ENCODE measurements at places on chromosomes 3 and 15.
A peak's percentile ranks its signal among the peaks of the same experiment; 100 is the strongest.

DNA sequence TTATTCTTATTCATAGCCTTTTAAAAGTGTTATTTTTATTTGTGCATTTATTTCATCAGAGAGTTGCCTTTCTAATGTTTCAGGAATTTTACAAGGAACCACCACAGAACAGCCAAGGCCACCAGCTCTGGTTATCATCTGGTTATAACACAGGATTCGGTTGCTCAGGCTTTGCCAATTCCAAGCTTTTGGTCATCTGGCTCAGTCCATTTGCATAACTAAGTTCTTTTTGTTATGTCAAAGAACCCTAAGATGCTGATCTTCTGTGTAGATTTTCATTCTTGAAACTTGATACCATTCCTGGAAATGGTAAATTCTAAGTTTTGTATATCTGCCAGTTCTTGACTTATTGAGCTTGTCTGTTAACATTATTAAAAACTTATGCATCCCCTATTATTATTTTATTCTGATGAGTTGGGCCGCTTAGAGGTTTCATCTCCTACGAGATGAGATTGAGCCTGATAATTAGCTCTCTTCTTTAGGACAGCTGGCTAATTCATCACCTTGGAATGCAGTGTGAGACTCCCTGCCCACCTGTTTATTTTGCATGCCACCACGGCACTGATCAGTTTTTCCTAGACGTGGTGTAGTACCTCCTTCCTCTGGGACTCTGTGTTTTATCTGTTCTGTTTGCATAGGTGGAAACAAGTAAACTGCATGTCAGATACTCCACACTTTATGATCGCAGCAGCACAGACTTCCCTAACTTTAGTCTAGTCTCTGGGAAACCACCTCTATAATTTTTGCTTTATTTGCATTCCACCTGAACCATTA lies 264.8 kb downstream of the SLCO3A1 start:
- no peak for DNase-seq

DNA sequence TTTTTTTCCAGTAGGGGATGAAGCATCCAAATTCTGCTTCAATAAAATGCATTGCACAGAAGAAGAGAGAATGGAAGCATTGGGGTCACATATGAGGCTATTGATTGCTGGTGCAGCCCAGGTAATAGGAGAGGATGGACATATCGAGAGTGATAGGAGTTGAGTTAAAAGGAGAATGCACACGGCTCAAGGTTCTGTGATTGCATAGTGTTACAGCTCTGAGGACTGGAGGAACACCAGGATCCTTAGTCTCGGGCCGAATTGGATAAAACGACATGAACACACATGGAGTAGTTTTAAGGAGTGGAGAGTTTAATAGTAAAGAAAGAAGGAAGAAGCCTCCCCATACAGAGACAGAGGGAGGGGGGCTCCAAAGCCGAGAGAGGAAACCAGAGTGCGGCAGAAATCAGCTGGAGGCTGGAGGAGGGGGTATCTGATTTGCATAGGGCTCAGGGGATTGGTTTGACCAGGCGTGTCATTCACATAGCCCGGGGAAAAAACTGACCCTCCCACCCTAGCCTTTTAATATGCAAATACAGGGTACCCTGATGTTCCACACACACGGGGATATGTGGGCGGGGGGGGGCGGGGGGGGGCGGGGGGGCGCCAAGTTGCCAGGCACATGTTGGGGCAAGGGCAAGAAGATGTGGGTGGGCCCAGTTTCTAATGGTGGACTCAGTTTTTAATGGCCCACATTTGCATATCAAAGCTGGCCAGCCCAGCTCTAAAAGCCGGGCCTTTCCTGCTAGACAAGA lies 156.9 kb downstream of the AGBL1 start:
- DNase-seq, result no peak

GRCh38 chr3:69081583-69082262 lies 1.6 kb upstream of the UBA3 start:
- DNase-seq, result peak; percentile 60

- no peak for DNase-seq
Measured at GRCh38 chr15:69194025-69194827, 33.8 kb downstream of the GLCE start.

- peak; percentile 38 for DNase-seq
Measured at GRCh38 chr3:169748670-169749069, 16.2 kb downstream of the TERC start.

- no peak for DNase-seq
Measured at GRCh38 chr15:95410757-95411156, 919.7 kb upstream of the NR2F2 start.

DNA sequence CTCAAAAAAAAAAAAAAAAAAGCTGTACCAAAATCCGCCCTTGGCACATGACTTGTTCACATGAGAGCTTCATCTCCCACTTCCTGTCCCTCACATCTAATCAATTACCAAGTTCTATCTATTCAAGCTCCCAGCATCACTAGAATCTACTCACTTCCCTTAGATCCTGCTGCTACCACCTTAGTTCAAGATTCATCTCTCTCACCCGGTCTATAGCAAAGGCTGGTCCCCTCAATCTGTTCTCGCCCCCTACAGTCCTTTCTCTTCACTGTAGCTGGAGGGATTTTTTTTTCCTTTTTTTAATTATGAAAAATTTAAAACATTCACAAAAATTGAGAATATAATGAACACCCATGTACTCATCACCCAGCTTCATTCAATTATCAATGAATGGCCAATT lies 16.7 kb upstream of the GPR160 start:
- DNase-seq, result no peak

DNA sequence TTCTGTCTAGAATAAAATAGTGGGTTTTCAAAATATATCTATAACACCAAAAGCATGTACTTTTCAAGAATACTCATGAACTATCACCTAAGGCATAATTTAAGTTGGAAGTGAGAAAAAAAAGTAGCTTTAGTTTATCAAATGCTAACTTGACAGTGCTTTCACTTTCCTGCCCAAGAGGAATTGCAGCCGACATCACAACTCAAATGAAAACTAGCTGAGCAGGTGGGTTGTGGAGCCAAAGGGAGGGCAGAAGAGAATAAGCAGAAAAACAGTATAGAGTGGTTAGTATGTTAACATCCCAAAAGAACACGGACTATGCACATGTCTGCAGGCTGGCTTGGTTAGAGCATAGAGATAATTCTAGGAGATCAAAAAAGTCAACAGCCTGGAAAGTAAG lies 120.9 kb downstream of the NEDD4 start:
- DNase-seq, result no peak

DNA sequence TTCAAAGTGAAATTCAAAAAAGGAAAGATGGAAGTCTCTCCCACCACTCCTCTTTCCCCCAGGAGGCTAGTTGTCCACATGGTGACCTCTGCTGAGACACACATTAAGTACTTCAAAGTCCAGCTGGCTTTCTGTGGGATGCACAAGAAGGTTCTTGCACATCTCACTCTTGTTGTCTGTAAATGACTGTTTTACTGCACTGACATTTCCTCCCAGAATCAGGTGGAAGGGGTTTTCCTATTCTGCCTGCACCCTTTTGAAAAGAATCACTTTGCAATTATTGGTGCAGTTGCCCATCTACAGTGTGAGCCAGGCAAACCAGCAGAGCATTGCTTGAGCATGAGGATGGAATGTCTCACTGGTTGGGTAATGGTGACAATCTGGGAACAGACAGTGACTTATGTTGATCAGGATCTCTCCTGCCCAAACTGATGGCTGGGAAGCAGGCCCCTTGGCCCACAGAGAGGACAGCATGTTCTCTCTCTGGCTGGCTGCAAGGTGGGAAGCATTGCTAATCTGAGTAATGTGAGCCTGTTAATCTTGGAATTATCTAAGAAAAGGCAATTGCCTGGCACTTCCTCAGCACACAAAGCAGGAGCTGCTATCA lies 347.7 kb upstream of the SATB1 start:
- no peak for DNase-seq

DNA sequence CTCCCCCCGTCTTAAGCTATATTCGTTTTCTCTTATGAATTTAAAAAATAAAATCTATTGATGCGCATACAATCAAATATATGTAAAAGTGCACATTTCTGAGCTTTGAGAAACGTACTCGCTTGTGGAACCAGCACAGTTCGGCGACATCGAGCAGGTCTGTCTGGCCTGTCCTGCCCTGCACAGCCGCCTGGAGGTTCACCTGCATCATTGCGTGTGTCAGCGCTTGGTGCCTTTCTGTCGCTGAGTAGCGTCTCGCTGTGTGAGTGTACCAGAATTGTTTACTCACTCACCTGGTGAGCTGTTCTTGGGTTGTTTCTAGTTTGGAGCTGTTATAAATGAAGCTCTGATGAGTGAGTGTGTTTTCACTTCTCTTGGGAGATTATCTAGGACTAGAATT lies 104.0 kb downstream of the VGLL4 start:
- DNase-seq, result no peak

DNA sequence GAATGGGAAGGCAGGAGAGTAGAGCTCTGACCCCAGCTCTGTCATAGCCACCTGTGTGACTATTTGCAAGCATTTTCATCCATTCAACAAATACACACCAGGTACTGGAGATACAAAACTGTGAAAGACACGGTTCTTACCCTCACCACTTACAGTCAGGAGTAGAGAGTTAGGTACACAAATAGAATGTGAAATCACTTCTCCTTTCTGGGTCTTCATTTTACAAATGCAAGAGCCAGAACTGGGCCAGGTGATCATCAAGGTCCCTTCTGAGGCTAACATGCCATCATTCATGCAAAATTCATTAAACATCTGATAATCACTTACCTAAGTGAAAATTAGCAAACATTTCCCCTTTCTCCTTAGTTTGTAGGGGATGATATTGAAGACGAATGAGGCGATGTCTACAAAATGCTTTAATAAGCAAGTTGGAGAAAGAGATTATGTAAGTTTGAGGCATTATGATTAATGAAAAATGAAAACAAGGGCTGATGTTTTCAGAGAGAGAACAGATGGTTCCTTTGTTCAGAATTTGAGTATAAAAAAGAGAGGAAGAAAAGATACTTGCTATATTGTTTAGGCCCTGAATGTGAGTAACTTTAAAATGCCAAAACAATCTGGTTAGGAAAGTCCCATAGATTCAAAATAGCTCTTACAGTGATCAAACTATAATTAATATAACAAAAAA lies 88.6 kb downstream of the LPP start:
- DNase-seq, result no peak

DNA sequence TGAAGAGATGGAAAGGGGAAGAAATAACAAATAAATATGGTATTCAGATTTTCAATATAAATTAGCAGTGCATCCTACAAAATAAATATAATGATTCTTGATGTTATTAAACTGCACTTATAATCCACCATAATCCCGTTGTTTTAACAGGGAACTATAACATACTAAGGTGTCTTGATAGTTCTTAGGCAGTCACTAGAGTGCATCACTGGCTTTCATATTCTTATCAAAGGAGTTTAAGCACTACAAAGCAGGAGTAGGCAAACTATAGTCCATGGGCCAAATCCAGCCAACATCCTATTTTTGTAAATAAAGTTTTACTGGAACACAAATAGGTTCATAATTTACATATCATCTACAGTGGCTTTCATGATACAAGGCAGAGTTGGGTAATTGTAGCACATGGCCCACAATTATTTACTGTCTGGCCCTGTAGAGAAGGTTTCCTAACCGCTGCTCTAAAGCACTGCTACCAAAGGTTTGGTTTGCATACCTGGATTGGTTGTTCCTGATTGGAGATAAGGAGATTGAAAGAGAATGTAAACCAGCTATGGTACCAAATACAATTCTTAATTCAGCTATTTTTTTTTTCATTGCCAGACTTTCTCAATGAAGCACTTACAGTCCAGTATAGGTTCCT lies 104.3 kb downstream of the ZNF280D start:
- no peak for DNase-seq

- DNase-seq, result no peak
Measured at GRCh38 chr3:31014317-31015040, 120.0 kb upstream of the GADL1 start.

GRCh38 chr3:29764041-29764440 lies 483.2 kb downstream of the RBMS3 start:
- DNase-seq, result no peak

DNA sequence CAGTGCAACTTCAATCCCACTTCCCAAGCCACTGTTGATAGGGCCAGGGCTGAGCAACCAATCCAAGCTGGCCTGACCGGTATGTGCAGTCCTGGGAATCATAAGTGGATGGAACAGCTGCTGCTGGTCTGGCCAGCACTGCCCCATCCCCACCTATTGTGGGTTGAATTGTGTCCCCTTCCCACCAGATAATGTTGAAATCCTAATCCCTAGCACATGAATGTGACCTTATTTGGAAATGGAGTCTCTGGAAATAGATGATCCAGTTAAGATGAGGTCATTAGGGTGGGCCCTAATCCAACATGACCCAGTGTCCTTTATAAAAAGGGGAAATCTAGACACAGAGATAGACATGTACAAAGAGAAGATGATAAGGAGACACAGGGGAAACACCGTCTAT lies 13.7 kb upstream of the PDIA5 start:
- no peak for DNase-seq

- DNase-seq, result no peak
Measured at GRCh38 chr15:75360391-75360790, 8.0 kb downstream of the MAN2C1 start.

DNA sequence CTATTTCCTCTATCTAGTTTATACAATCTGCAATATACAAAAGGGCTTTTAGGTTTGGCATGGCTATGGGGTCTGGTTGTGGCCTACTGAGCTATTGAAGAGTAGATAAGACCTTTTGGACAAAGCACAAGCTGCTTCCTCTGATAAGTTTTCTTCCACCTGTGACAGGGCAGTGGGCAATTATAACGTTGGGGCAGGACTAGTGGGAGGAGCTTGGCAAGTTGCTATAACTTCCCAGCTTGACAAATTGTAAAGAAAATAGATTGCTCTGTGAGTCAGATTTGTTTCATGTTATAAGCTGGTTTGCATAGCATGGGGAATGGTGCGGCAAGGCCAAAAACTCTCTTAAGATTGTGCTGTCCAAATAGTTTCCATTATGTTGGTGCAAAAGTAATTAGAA lies 64.9 kb downstream of the SLC7A14 start:
- no peak for DNase-seq

- no peak for DNase-seq
Measured at GRCh38 chr15:68833700-68834331, 13.1 kb upstream of the ANP32A start.

DNA sequence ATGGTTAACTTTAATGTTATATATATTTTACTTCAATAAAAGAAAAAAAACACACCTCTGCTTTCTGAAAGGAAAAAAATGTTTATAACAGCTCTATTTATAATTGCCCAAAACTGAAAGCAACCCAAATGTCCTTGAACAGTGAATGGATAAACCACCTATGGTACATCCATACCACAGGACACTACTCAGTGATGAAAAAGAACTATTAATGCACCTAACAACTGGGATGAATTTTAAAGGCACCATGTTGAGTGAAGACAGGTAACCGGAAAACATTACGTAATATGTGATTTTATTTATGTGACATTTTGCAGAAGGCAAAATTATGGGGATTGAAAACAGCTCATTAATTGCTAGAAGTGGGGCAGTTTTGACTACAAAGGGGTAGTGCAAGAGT lies 23.8 kb upstream of the FOXP1 start:
- DNase-seq, result no peak

GRCh38 chr15:101497017-101497416 lies 7.5 kb upstream of the PCSK6 start:
- DNase-seq, result no peak

DNA sequence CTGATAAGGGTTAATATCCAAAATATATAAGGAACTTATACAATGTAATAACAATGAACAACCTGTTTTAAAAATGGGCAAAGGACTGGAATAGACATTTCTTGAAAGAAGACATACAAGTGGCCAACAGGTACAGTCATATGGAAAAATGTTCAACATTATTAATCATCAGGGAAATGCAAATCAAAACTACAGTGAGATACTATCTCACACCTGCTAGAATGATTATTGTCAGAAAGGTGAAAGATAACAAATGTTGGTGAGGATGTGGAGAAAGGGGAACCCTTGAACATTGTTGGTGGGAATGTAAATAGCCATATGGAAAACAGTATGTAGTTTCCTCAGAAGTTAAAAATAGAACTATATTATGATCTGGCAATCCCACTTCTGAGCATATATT lies 20.4 kb downstream of the GOLM2 start:
- peak; percentile 72 for DNase-seq

Measured in activated CD4-positive, alpha-beta T cell treated with anti-CD3 and anti-CD28 coated beads, Interleukin-2, Interleukin-6, amounts not matched to agents 100 ng/mL and 50 ng/mL, durations not matched to agents 16 hours and 8 hours (primary cell).